ENCODE measurements at places on chromosomes 6 and 20.

- no peak for DNase-seq
Measured at GRCh38 chr6:47670851-47671250, 27.5 kb upstream of the ADGRF4 start.

GRCh38 chr6:131096786-131097185 is 33.7 kb upstream of the EPB41L2 start:
- DNase-seq = no peak

- no peak for DNase-seq
Measured at GRCh38 chr6:73870907-73871306, 174.9 kb downstream of the CD109 start.

DNA sequence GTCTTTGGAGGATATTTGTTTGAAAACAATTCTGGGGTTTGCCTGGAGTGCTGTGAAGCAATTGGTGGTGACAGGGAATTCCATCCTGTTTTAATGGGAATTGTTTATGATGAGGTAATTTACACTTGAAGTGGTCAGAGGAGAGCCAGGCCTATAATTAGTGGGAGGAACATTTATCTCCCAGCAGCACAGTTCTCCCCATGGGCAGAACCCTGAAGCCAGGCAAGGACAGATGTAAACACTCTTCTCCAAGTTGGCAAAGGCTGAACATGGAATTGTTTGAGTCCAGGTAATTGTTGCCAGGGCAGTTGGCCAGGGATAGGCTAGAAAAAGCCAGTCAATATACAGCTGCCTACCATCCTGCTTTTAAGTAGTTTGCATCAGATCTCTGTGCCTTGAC is 789.7 kb downstream of the FRK start:
- DNase-seq = no peak

- no peak for DNase-seq
Measured at GRCh38 chr6:145756170-145756662, 20.9 kb upstream of the EPM2A start.

GRCh38 chr6:24987446-24988115 is 51.8 kb upstream of the RIPOR2 start:
- DNase-seq = no peak

GRCh38 chr6:108275976-108276375 is 15.1 kb upstream of the SNX3 start:
- no peak for DNase-seq

DNA sequence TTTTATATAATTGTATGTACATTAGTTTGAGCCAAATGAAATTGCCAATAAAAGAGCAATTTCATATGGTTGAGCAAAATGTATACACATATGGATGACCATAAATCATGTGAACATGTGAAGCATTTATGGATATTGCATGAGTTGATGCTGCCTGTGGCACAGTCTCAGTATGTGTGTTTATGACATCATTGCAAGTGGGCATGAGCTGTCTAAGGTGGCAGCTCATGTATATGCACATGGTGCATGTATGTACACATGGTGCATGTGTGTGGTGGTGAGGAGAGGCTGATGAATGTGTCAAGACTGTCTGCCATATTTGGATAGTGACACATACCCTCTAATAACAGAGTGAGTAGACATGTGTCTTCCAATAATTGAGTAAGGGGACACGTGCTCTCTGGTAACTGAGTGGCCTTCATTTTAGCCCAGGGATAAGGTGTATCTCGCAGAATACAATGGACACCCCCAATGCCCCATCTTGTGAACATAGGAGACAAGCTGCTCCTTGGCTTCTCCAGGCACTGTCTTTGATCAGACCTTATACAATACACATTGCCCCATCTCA is 208.8 kb downstream of the DHX35 start:
- DNase-seq = no peak

DNA sequence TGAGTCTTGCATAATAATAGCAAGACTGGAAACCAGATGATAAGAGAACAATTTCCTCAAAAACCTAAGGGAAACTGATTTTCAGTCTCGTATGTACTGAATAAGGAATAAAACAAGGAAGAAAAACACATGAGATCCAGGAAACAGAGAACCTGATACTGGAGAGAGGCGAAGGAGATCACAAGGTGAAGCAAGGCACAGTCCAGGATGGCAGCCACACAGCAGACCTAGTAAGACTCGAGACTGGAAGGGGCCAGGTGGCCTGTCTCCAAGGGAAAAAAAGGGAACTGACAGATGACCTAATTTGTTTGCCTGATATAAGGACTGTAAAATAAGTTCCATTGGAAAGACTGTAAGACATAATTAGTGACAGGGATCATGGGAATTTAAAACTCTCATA is 71.1 kb downstream of the TASP1 start:
- DNase-seq = no peak

- no peak for DNase-seq
Measured at GRCh38 chr6:31180500-31180899, 10.0 kb upstream of the POU5F1 start.

DNA sequence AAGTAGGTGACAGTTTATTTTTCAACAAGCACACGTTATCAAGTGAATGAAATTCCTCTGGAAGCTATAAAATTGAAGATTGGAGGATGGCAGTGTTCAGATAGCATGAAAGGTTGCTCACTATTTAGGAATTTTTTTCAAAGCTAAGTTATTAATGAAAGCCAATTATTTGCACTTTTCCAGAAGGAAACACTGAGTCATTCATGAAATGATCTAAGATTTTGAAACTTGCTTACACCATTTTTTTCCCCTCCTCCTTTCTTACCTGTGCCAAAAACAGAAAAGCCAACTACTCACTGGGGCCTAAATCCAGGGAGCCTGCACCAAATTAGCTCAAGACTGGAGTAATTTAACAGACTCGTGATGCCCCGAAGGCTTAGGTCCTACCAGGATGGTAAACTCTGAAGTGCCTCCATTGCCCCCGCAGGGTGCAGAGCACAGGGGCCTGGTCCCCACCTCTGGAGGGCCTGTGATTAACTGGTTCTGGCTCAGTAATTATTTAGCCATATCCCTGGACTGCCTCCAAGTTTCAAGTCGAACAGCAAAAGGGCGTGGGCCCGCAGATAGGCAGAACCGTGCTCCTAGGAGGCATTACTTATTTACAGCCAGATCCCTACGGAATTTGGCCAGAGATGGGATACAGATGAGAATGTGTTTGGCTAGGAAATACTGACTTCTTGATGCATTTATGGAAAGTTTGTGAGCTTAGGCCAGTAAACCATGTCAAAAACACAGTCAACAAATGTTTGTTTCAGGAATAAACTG is 28.0 kb upstream of the ZNF217 start:
- DNase-seq = no peak

DNA sequence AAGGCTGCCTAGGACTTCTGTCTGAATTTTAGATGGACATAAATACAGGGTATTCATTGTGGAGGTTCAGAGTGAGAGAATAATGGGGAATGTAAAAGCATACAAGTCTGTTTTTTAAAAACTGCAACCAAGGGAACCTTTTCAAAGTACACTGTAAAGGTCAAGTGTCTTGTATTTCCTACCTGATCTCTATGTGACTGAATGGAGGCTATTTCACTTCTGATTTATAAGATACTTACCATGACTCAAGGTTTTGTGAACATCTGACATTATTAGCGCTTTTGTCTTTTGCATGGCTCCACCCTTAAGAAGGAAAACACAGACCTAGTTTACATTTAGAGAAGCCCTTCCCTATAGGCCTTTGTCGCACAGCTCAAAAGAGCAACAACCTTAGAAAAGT is 126.5 kb downstream of the ZFAND3 start:
- no peak for DNase-seq

- DNase-seq = no peak
Measured at GRCh38 chr6:169328112-169328801, 74.6 kb upstream of the THBS2 start.

GRCh38 chr6:107728564-107728897 is 95.6 kb downstream of the SCML4 start:
- DNase-seq = no peak

DNA sequence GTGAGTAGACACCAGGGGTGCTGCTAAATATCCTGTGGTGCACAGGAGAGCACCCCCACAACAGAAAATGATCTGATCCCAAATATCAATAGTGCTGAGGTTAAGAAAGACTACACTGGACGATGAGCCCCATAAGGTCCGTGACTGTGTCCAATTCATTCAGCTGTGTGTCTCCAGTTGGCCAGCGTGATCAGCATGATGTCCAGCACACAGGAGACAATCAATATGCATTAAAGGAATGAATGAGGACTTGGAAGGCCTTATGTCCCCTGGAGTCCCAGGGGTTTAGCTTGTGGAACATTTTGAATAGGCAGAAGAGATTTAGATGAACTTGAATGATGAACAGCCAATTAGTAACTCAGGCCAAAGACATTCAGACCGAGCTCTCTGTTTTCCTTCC is 6.3 kb downstream of the PPP1R16B start:
- no peak for DNase-seq

DNA sequence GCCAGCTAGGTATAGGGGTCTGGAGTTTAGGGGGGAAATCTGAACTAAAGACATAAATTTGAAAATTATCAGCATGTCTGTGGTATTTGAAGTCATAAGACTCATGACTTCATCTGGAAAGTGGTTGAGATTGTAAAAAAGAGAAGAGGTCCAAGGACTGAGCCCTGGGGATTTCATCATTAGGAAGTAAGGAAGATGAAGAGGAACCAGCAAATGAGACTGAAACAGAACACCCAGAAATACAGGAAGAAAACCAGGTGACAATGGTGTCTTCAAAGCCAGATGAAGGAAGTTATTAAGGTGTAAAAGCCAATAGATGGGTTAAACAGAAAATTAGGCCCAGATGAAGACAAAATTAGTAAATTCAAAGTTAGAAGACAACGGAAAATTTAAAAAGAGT is 49.1 kb upstream of the UBR2 start:
- DNase-seq = no peak

DNA sequence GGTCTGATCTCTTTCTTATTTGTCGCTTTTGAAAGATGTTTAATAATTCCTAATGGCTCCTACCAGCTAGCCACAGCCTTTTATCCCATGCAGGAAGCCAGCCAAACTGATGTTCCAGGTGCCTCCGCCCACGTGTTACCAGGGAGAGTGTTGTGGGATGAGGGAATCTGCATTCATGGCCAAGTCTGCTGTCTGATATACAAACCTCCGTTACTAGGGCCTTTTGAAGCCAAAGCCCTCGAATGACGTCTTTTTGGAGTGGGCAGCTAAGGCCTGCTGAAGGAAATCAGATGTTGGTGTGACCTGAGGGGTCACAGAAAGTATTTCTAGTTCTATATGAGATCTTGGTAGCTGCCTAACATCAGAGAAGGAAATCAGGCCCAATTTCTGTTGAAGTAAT is 21.3 kb downstream of the STK35 start:
- no peak for DNase-seq

GRCh38 chr6:168049706-168050224 is 29.2 kb downstream of the FRMD1 start:
- no peak for DNase-seq

DNA sequence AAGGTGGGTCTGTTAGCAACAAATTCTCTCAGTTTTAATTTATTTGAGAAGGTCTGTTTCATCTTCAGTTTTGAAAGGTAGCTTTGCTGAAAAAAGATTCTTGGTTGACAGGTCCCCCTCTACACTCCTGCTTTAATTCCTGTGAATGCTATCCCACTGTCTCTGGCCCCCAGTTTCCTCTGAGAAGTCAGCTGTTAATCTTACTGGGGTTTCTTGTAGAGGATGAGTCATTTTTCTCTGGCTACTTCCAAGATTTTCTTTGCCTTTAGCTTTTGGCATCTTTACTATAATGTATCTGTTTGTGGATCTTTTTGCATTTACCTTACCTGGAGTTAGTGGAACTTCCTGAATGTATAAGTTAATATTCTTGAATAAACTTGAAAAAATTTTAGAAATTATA is 122.7 kb downstream of the MMS22L start:
- DNase-seq = no peak

DNA sequence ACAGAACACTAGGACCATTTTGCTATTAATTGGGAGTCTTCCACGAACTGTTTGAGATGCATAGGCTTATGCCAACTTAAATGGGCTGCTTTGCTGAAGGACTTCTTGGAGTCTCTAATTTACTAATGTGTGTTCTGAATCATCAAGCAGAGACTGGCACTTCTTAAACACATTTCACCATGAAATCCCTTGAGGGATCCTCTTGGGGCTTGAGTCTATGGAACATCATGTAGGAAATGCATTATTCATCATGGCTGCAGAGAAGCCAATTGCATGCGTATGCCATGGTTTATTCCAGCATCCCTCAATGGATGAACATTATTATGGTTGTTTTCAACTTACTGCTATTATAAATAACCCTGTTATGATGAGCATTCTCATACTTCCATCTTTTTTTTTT is 73.4 kb downstream of the FGD2 start:
- DNase-seq = no peak

GRCh38 chr20:3014662-3015061 is 28.8 kb upstream of the GNRH2 start:
- DNase-seq = no peak

- DNase-seq = no peak
Measured at GRCh38 chr6:85015396-85015990, 251.1 kb upstream of the TBX18 start.

- no peak for DNase-seq
Measured at GRCh38 chr6:6397842-6398241, 77.4 kb upstream of the F13A1 start.

GRCh38 chr20:58026361-58026760 is 202.1 kb downstream of the ANKRD60 start:
- DNase-seq = no peak

DNA sequence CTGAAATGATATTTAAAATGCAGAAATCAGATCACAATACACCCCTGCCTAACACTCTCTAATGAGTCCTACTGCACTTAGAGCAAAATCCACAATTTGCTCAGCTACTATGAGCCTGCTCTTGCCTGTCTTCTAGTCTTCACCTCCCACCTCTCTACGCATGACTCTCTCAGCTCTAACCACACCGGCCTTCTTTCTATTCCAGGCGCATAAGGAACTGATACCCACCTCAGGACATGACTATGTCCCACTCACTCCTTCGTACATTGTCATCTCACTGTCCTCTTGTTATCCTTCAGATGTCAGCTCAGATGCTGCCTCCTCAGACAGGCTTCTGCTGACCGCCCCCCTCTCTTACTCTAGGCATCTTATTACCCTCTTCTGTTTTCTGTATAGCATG is 201.0 kb upstream of the FLRT3 start:
- no peak for DNase-seq

- DNase-seq = no peak
Measured at GRCh38 chr6:105783333-105783935, 302.7 kb upstream of the PRDM1 start.

- DNase-seq = no peak
Measured at GRCh38 chr6:25895771-25896170, 21.7 kb upstream of the SLC17A3 start.

- DNase-seq = no peak
Measured at GRCh38 chr20:39431091-39431880, 469.1 kb downstream of the DHX35 start.
